ENCODE measurements at places on chromosomes 7 and 10.

DNA sequence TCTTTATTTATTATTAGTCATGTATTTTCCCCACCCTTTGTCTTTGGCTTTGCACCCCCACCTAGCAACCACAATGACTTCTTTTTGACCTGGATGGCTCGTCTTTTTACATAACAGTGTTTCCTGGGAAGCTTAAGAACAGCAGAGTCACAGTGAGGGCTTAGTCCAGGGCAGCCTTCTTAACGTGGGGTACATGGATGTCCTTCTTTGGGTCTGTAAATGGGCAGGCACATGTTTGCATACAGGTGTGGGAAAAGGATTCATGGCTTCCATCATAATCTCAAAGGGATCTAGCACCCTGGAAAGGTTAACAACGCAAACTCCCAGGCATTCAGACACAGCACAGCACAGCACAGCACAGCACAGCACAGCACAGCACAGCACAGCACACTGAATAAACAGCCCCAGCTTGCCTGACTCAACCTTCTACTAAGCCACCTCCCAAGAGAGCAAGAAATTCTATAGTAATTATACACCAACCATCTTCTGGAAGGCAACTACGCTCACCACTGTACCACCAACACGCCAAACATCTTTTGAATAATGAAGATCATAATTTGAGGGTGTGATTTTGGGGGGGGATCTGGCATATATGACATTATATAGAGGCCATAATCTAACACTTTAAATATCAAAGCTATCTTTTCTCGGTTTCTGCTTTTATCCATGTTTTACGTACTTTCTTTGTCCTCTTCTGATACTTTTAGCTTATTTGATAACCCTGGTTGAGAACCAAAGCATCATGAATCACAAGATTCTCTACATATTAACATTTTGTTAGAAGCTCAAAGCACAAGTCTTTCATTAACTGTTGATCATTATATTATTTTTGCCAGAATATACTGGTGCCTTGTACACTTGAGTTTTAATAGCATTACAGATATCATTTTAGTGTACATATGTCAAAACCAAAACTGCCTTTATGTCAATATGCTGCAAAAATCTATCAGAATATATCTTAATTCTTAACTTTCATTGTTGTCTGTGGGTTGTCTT is 177.2 kb upstream of the KLF14 start:
- H3K27ac ChIP-seq, result peak overlapping the region; percentile 95
- no peaks in the 10 kb centered on the region for H3K27me3 ChIP-seq

DNA sequence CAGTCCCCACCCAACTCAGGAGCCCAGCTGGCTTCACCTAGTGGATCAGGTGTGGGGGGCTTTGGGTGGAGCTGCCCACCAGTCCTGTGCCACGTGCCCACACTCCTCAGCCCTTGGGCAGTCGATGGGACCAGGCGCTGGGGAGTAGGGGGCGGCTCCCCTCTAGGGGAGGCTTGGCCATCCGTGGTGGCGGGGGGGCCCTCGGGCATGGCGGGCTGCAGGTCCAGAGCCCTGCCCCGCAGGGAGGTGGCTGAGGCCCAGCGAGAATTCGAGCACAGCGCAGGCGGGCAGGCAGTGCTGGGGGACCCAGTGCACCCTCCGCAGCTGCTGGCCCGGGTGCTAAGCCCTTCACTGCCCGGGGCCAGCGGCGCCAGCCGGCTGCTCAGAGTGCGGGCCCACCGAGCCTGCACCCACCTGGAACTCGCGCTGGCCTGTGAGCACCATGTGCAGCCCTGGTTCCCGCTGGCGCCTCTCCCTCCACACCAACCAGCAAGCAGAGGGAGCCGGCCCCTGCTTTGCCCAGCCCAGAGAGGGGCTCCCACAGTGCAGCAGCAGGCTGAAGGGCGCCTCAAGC is 29.3 kb downstream of the ASNS start:
- H3K36me3 ChIP-seq, result no peaks in the 10 kb centered on the region
- H3K4me3 ChIP-seq, result no peak overlapping the region
- DNase-seq, result no peak
- no peak overlapping the region for H3K27ac ChIP-seq
- H3K4me1 ChIP-seq, result no peaks in the 10 kb centered on the region

DNA sequence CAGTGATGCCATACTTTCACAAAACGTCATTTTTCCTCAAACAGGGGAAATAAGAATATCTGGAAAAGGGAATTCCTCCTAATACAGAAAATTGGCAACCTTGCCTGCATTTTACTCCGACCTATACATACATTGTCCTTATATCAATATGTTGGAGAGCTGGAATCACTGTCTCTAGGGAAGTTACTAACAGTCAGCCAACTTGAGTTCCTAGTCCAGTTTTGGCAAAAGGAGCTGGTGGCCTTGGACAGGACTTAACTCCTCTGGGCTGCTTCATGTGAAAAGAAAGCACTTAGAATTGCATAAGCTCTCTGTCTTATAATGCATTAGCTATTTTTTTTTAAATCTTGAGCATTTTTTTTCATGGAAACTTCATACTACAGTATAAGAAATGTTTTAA is 174.2 kb upstream of the HGF start:
- no peak for DNase-seq
- no peak overlapping the region for H3K4me3 ChIP-seq
- no peaks in the 10 kb centered on the region for H3K27me3 ChIP-seq
- H3K36me3 ChIP-seq, result no peaks in the 10 kb centered on the region

GRCh38 chr10:50511492-50512213 is 112.1 kb downstream of the SGMS1 start:
- no peaks in the 10 kb centered on the region for H3K36me3 ChIP-seq
- H3K4me3 ChIP-seq, result peak overlapping the region; percentile 73
- H3K4me1 ChIP-seq, result peaks cover 67% of the 10 kb centered on the region
- no peaks in the 10 kb centered on the region for H3K27me3 ChIP-seq

DNA sequence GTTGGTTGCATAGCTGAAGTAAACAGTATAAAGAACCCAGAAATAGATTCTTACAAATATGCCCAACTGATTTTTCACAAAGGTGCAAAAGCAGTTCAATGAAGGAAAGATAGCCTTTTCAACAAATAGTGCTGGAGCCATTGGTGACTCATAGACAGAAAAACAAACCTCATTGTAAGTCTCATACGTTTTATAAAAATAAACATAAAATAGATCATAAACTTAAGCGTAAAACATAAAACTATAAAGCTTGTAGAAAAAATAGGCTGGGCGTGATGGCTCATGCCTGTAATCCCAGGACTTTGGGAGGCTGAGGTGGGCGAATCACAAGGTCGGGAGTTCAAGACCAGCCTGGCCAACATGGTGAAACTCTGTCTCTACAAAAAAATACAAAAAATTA is 318.8 kb upstream of the IGFBP3 start:
- no peaks in the 10 kb centered on the region for H3K27me3 ChIP-seq
- no peaks in the 10 kb centered on the region for H3K36me3 ChIP-seq
- H3K27ac ChIP-seq, result no peak overlapping the region
- H3K4me1 ChIP-seq, result no peaks in the 10 kb centered on the region
